ENCODE measurements at places on chromosomes 2 and 18.

GRCh38 chr2:136019306-136019705, 33.9 kb upstream of the DARS1 start:
- DNase-seq: no peak

DNA sequence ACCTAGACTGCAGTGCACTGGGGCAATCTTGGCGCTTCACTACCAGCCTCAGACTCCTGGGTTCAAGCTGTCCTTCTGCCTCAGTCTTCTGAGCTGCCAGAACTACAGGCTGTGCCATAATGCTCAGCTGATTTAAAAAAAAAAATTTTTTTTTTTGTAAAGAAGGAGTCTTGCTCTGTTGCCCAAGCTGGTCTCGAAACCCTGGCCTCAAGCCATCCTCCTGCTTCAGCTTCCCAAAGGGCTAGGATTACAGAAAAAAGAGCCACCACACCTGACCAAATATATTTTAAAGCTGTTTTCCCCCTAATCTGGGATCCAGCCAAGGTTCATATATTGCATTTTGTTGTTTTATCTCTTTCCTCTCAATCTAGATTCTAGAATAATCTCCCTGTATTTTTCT, 82.2 kb downstream of the RAB31 start:
- DNase-seq: no peak

DNA sequence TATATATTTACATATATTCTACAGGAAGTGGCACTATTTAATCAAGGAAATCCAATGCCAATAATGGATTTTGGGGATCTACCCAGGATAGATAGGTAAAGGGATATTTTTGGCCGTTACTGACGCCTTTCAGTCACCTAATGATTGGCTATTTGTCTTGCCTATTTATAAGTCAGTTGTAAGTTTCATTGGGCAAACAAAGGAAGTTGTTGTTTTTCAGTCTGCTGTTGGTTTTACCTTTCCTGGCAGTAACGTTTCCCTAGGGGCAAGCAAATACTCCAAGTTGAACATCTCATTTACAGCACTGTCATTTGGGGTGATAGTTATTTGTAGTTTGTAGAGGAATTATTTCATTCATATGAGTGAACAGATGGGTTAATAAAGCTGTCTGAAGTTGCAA, 17.0 kb upstream of the LANCL1 start:
- no peak for DNase-seq

- DNase-seq: no peak
Observed at GRCh38 chr2:133633881-133634409, 65.7 kb upstream of the NCKAP5 start.

DNA sequence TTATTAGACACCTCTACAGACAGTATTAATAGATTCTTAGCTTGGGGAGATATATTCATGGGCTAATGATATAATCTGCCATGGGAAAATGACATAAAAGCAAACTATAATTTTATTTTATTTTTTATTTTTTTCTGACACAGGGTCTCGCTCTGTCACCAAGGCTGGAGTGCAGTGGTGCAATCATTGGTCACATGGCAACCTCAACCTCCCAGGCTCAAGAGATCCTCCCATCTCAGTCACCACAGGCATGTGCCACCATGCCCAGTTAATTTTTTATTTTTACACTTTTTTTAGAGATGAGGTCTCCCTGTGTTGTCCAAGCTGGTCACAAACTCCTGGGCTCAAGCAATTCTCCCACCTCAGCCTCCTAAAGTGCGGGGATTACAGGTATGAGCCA, 39.3 kb downstream of the RTN4 start:
- DNase-seq: no peak

DNA sequence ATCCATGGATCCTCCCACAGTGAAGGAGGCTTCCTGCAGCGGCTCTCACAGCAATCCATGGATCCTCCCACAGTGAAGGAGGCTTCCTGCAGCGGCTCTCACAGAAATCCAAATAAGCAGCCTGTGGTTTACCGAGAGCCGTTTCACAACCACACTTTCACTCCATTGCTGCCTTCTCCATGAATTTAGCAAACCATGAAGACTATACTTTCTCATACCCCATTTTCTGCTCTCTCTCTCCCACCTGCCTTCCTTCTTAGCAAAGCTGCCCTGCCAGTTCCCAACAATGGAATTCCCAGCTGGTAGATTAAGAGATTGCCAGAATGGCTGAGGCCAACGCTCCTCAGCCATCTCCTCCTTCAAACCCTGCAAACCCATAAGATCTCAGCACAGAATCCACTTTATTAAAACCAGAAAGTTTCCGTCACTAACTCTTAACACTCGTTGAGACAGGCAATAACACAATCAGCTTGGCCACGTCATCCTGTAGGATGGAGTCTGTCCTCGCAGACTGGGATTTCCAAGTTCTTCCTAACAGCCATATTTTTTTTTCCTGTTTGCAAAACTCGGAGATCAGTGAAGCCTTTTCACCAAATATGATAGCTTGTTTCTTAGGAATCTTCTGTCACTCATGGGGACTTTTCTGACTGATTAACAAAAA, 162.2 kb downstream of the PXDN start:
- DNase-seq: no peak

- DNase-seq: no peak
Observed at GRCh38 chr2:138615257-138615656, 113.7 kb downstream of the SPOPL start.

- DNase-seq: peak; percentile 54
Observed at GRCh38 chr2:212538305-212539071, at the start of gene ERBB4. TSS of gene ERBB4 (minus strand) at chr2:212538802. CDS start at chr2:212538530, 272 bp downstream.

- DNase-seq: no peak
Observed at GRCh38 chr2:157787364-157787938, 88.7 kb downstream of the ACVR1 start.

- DNase-seq: no peak
Observed at GRCh38 chr2:224166654-224167053, 127.6 kb upstream of the SERPINE2 start.

GRCh38 chr18:22704586-22704918, 228.6 kb upstream of the RBBP8 start:
- DNase-seq: no peak

DNA sequence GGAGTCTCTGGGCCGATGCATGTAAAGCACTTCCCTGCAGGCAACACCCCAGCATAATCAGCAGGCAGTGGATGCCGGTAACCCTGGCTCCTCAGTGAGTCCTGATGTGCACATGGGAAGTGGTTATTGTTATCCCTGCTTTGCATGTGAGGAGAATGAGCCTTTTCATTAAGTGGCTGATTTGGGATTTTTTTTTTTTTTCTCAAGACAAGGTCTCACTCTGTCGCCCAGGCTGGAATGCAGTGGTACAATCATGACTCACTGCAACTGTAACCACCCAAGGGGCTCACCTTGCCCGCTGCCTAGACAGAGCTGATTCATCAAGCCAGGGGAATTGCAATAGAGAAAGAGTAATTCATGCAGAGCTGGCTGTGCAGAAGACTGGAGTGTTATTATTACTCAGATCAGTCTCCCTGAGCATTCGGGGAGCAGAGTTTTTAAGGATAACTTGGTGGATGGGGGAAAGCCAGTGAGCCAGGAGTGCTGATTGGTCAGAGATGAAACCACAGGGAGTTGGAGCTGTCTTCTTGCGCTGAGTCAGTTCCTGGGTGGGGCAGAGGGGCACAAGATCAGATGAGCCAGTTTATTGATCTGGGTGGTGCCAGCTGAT, 95.4 kb downstream of the SOCS6 start:
- DNase-seq: no peak
